Inflammatory macrophage (primary cell): ENCODE measurements at places on chromosomes 6 and 20.

DNA sequence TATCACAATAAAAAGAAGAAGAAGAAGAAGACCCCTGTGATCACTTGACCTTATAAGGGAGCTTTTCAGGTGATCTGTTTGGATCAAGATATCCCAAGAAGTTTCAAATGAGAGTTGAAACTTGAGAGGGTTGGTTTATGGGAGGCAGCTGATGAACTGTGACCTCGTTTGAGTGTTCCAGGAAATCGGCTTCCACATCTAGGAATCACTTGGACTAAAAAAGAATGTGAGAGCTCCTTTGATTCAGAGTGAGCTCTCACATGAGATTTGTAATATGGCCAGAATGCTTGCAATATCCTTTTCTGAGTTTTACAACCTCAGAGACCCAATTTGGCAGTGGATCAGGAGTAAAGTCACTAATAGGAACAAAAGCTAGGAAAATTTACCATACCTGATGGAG, 228.1 kb downstream of the ATXN1 start:
- no peak for DNase-seq

DNA sequence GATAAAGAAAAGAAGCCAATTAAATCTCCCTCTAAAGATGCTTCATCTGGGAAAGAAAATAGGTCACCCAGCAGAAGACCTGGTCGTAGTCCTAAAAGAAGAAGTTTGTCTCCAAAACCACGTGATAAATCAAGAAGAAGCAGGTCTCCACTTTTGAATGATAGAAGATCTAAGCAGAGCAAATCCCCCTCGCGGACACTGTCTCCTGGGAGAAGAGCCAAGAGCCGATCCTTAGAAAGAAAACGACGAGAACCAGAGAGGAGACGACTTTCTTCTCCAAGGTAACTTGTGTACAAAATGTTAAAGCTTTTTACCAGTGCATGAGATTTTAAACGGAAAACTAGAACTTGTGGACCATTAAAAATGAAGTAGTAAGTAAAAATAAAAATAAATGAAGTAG, 46.5 kb downstream of the FAM217A start:
- DNase-seq, result no peak

DNA sequence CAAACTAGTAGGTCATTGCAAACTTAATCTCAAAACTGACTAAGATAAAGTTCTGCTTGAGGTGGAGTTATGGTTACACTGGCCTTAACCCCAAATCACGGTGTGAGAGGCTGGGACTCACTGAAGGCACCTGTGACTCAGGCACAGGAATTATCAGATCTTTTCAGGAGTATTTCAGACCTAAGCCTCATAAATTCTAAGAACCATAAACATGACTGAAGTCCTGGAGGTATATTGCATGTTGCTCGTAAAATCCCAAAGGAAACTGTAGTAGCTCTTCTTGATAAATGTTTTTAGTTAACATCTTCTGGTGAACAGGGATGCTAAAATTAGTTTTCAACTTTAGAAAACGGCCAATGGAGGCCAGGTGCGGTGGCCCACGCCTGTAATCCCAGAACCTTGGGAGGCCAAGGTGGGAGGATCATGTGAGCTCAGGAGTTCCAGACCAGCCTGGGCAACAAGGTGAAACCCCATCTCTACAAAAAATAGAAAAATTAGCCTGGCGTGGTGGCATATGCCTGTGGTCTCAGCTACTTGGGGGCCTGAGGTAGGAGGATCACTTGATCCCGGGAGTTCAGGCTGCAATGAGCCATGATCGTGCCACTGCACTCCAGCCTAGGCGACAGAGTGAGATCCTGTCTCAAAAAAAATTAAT, 36.5 kb downstream of the DZANK1 start:
- DNase-seq, result no peak

DNA sequence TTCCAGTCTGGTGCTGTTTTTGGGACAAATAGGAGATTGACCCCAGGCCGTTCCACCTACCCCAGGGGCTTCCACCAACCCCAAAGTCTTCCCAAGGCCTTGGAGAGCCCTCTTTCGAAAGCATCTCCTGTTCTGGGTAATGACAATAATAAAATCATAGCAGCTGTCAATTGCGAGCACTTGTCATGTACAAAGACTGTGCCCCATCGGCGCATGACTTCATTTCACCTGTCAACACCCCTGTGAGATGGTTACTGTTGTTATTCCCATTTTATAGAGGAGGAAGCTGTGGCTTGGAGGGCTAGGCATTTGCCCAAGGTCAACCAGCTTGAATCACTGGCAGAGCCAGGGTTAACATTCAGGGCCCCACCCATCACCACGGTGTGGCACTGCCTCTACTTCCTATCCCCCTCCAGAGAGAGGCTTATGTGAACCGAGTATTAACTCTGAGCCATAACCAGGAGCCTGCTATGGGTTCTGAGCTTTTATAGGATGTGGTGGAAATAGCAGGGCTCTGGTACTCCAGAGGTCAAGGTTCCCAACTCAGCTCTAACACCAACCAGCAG, 51.2 kb downstream of the HNF4A start:
- no peak for DNase-seq

DNA sequence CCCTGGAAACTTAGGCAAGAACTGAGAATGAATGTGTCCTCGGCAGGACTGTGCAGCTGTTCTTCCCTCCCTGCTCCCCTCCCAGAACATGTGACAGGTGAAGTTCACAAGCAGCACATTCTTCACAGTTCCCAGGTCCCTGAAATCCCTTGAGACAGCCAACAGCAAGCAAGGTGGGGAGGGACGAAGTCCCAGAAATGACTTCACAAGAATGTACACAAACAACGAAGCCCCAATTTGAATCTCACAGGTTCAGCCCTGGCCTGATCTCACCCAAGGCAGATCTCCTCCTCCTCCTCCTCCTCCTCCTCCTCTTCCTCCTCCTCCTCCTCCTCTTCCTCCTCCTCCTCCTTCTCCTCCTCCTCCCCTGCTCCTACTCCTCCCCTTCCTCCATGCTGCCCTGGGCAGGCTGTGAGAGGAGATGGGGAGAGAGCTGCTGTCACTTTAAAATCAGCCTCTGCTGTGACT, 32.4 kb downstream of the WRNIP1 start:
- no peak for DNase-seq

DNA sequence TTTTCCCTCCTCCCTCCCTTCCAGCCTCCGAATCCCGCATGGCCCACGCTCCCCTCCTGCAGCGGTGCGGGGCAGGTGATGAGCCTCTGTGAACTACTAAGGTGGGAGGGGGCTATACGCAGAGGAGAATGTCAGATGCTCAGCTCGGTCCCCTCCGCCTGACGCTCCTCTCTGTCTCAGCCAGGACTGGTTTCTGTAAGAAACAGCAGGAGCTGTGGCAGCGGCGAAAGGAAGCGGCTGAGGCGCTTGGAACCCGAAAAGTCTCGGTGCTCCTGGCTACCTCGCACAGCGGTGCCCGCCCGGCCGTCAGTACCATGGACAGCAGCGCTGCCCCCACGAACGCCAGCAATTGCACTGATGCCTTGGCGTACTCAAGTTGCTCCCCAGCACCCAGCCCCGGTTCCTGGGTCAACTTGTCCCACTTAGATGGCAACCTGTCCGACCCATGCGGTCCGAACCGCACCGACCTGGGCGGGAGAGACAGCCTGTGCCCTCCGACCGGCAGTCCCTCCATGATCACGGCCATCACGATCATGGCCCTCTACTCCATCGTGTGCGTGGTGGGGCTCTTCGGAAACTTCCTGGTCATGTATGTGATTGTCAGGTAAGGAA, at the start of gene OPRM1:
Gene OPRM1 (plus strand): TSS at position 10 of the 612 bp plus-strand sequence. CDS start 305 bp downstream, at position 315.
- DNase-seq, result no peak

- peak; percentile 67 for DNase-seq
Observed at GRCh38 chr6:29995340-29995777, 53.0 kb downstream of the HLA-A start.

GRCh38 chr6:132344811-132345210, 56.5 kb downstream of the MOXD1 start:
- DNase-seq, result no peak

DNA sequence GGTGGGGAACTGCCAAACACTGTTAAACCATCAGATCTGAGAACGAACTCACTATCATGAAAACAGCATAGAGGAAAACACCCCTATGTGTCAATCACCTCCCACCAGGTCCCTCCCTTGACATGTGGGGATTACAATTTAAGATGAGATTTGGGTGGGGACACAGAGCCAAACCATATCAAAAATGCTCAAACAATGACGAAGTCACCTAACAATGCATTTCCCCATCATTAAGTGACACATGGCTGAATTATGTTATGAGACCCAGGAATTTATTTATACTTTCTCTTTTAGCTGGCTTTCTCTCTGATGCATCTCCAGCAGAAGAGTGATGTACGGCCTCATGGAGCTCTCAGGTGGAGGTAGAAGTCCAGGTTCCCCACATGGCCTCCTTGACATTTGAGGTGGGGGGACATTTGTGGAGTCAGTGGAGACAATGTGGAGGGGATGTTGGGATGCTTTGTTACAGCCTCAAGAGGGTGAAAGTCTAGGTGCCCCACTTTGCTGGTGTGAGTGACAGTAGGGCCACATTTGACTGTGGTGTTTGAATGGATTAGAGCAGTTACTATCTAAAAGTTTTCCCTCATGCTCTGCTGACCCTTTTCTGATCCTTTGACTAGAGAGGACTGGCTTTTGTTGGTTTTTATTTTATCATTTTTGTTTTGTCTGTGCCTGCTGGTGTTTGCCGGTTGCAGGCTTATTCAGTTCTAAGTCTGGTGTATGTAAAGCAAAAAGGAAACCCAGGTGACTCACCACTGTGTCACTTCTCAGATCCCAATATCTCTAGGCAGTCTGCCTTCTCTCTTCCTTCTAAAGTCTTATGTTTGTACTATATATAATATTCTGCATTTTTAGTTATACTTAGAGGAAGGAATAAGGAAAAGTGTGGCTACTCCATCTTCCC, 18.5 kb upstream of the DCBLD1 start:
- no peak for DNase-seq

DNA sequence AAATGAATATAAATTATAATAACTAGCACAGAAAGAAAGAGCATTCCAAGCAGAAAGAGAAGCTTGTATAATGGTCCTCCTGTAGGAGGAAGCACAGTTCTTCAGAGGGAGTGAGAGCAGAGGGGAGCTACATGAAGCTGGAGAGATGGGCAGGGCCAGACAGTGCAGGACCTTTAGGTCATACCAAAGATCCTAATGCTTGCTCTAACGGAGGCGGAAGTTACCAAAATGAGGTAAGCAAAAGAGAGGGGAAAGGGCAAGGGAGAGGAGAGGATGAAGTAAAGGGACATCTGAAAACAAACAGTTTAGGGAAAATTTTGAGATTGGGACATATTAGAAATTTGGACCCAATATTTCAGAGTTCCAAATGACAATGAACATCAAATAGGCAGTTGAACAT, 50.2 kb downstream of the HBS1L start:
- DNase-seq, result no peak

- no peak for DNase-seq
Observed at GRCh38 chr20:41889126-41889843, 271.1 kb upstream of the CHD6 start.

GRCh38 chr6:111899531-111899930, 26.3 kb upstream of the FYN start:
- DNase-seq, result no peak

GRCh38 chr6:170212051-170212756, 78.7 kb downstream of the DLL1 start:
- DNase-seq, result no peak

GRCh38 chr6:108667993-108668392, 107.3 kb downstream of the FOXO3 start:
- DNase-seq, result no peak

DNA sequence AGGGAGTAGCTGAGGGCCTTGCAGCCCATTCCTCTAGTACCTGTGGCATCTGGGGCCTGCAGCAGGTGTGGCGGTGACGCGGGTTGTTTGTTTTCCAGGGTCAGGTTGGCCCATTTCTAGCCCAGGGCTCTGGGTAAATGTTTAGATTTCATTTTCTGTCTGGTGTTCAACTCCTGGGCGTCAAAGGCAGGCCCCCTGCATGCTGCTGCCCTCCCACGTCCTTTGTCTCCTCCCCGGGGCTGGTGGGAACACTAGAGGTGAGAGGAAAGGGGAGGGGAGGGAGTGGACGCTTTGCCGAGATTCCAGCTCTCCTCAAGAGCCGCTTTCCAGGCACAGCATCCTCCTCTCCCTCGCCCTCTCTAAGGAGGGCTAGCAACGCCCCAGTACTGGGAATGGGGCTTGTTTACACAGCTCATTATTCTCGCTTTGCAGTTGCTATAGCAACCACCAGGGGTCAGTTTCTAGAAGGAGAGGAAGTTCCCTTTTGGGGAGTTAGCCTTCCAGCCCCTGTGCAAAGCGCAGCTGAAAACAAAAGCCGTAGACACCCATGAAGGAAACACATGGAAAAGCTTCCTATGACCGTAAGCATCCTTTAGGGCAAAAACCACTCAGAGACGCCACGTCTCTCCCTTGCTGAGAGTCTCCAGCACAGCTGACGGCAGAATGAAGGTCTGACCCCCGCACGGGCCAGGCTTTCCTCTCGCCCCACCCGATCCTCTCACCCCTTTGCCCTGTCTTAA, 170.6 kb downstream of the LY86 start:
- DNase-seq, result peak; percentile 81

DNA sequence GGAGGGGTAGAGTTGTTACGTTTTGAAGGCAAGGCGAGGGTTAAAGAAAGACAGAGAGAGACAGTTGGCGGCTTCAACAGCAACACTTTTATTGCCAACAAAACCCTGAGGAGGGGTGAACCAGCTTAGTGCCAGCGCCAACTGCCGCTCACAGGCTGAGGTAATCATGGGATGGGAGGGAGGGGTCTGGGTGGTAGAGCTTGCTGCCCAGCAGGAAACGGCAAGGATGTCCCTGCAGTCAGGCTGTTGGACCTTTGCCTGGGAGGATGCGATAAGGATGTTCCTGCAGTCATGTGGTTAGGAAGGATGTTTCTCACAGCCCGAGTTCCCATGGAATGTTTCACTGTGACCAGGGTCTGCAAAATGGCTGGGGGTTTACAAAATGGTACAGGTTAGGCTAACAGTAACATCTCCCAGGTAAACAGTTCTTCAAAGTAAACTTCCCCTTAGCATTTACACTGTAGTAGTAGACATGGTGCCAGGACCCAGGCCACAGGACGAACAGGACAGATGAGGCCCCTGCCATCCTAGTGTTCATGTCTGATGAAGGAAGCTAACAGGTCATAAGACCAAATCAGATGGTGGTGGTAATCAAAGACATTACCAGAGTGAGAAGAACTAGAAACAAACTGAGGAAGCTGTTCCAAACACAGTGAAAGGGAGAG, 647.3 kb upstream of the DEFB115 start:
- no peak for DNase-seq

GRCh38 chr20:17530716-17531664, at the start of gene BFSP1:
Gene BFSP1, minus strand, starts transcription at chr20:17531379. Its CDS starts 50 bp downstream, at chr20:17531329.
- DNase-seq, result peak; percentile 63

- no peak for DNase-seq
Observed at GRCh38 chr20:34876406-34877282, at the start of gene ACSS2. Gene ACSS2, plus strand, starts transcription at chr20:34876612. Its CDS starts 34 bp downstream, at chr20:34876646.

DNA sequence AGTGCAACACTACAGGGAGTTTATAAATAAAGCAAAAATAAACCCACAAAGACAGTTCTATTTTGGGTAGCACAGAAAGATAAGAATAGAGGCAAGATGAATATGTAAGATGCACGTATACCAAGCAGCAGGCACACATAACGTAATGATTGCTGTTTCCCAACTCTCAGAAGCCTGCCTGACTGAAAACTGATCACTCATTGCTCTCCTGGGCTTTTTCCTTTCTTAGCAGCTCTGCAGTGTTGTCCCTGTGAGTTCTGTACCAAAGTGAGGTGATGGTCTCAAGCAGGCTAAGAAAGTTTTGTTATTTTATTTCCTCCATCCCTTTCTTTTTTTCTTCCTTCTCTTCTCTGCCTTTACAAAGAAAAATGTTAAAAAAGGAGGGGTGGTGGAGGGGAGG, 522.0 kb upstream of the MAN1A1 start:
- DNase-seq, result no peak

GRCh38 chr6:145241039-145241438, 494.3 kb downstream of the EPM2A start:
- no peak for DNase-seq
